ENCODE measurements at places on chromosomes 2 and 18.

- DNase-seq, result no peak
Measured at GRCh38 chr2:10830203-10830602, 17.6 kb upstream of the PDIA6 start.

GRCh38 chr2:53744395-53745065 lies 23.1 kb upstream of the CHAC2 start:
- DNase-seq, result no peak

DNA sequence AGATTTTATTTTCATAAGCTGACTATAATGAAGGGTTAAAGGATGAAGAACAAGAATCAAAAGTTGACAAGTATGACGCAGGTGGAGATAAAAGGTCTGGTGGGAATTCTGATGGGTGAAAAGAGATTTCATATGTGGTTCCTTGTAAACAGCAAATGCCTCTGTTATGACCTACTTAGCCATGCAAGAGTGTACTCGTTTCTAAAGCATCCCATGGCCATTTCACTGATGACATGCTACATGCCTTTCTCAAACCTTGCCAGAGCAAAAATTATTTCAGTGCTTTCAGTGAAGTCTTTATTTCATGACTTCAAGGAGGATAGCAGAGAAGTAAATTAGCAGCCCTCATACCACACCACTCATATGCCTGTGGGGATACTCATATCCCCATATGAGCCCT lies 71.7 kb downstream of the FEZ2 start:
- DNase-seq, result no peak

- peak; percentile 2 for DNase-seq
Measured at GRCh38 chr2:173881886-173882285, 83.3 kb downstream of the SP3 start.

DNA sequence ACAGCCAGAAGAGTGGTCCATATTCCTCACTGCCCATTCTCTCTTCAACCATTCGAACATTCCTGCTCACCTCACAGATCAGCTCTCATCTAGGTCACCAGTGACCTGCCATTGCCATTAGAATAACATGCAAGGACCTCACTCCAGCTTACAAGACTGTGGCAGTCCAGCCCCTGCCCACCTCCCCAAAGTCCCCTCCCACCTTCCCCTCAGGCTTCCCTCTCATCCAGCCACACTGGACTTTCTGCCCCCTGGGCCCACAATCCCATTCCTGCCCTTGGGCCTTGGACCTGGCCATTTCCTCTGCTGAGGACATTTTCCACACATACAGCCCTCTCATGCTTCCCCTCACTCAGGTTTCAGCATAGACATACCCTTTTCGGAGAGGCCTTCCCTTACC lies 5.2 kb upstream of the TMEM177 start:
- DNase-seq, result no peak

DNA sequence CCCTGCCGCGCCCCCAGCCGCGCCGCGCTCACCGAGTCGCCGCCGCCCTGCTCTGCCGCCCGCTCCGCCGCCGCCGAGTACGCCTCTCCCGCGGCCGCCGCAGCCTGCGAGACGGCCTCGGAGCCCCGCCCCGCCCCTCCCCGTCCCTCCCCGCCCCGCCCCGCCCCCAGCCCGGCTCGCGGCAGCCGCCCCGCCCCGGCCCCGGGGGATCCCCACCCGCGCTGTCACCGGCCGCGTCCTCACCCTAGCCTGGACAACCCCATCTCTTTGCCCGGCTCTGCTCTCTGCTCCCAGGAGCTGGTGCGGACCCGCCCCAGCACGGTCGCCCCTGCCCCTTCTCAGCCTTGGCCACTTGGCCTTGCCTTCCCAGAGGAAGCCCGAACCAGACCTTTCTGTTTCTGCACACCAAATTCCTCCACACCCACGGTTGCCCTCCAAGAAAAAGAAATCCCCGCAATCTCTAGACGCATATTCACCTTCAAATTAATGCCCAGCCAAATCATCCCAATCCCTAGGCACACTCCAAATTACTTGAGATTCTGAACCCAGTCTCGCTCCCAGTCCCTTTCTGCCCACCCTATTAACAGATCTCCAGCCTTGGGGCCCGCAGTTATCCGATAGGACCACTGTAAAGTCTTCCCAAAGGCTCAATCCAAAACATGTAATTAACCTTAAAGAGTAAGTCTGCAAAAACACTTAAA lies at the start of gene CYRIA:
Gene CYRIA (minus strand): TSS at position 87 of the 701 bp plus-strand sequence. CDS start 77,715 bp downstream, outside the sequence.
- peak; percentile 64 for DNase-seq

DNA sequence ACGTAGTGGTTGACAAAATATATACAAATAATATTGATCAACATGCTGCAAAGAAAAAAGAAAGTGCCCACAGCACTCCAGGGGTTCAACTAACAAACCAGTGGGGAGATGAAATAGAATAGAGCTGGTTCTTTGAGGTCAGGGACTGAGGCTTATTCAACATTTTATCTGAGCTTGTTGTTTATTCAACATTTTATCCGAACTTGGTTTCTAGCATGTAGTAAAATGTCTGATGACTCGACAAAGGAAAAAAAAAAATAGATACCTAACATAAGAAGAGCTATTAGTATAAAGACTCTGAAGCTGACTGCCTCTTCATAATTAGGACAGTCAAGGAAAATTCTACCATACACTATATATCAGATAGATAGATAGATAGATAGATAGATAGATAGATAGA lies 440.9 kb downstream of the NRXN1 start:
- DNase-seq, result no peak

DNA sequence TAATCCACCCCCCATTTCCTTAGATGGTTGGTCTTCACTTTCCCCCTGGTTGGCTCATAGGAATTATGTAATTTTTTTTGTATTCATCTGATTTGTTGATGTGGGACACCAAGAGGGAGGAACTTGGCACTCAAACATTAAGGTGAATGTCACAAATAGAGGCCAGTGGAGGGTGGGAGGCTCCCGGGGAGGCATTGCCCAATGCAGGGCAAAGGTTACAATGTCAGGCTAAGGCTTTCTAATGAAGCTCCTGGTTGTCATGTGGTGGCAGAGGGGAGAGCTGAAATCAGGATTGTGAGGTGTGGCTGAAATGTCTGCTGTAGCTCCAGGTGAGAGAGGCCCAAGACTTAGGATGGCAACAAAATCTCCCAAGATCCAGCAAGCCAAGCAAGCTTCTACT lies 42.7 kb downstream of the MPHOSPH10 start:
- DNase-seq, result no peak

DNA sequence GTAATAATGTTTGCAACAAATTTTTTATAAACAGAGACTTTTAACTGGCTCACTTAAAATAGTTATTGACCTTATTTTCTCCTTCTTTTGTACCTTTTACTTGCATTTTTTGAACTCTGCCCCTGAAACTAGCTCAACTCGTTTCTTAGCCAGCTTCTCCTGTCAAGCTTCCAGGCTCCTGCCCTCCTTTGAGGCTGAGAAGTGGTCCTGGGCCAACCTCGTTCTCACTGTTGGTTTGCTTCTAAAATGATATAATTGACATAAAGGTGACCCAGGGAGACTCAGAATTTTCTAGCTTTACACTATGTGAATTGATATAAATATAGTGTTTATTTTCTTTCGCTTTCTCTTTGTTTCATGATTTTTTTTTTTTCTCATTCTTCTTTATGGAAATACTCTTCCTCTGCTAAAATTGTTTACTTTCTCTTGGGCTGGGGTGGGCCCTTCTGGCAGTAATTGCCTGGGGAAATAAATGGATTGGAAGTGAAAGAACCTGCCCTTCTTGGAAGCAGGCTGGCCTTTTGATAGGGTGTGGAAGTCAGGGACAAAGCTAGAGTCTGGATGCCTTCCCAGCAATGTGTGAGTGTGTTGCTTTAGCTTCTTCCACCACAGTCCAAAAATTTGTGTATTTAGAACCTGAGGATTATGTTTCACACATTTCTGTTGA lies 30.7 kb downstream of the GPD2 start:
- DNase-seq, result peak; percentile 13

DNA sequence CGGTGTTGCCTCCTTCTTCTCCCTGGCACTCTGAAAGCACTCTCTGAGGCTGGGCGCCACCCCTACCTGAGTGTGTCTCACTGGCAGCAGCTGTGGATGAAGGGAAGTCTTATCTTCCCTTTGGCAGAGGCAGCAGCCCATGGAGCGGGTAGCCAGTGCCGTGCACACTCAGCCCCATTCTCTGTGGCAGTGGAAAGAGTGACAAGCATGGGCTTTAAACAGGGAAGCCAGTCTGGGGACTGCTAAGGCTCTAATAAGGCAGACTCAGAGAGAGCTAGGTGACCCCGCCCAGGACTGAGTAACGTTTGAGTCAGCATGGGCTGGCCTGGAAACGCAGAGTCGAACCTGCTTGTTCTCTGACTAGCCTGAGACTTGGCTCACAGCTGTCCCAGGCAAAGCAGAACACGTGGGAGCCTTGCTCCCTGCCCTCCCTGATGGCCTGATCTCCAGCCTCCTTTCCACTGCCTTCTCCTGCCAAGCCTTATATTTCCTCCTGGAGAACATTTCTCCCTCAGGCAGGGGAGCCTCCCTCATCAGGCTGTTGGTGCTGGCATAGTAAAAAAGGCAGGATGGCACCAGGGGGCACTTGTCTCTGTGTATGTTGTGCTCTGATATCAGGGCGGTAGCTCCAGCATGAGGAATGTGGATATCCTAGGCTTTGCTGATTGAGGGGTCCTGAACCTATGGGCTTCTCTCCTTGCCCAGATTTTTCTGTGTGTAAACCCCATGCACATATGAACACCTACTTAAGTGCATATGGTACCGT lies 93.9 kb upstream of the LGALSL start:
- no peak for DNase-seq

DNA sequence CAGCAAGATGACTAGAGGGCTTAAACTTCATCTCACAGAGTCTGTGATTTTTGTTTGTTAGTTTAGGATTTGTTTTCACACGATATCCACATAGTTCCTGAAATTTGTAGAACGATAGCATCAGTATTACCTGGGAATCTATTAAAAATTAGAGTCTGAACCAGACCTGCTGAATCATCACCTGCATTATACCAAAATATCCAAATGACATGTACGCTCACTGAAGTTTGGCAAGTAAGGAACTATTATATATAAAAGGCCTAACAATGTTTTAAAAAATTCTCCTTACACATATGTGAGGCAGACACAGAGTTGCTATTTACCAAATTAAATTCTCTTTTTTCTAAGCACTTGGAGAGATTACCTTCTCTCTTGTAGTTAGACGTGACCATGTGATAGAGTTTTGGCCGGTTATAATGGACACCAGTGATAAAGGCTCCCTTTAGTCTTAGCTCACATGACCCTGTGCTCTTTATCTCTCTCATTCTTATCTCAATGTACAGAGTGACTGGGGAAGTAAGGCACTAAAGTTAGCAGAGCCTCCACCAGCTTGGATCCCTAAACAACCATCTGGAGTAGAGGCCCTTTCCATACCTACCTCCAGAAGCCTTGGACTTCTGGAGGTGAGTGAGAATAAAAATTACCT lies 363.1 kb downstream of the DSC3 start:
- no peak for DNase-seq

- no peak for DNase-seq
Measured at GRCh38 chr2:233247744-233248143, 3.7 kb upstream of the ATG16L1 start.

DNA sequence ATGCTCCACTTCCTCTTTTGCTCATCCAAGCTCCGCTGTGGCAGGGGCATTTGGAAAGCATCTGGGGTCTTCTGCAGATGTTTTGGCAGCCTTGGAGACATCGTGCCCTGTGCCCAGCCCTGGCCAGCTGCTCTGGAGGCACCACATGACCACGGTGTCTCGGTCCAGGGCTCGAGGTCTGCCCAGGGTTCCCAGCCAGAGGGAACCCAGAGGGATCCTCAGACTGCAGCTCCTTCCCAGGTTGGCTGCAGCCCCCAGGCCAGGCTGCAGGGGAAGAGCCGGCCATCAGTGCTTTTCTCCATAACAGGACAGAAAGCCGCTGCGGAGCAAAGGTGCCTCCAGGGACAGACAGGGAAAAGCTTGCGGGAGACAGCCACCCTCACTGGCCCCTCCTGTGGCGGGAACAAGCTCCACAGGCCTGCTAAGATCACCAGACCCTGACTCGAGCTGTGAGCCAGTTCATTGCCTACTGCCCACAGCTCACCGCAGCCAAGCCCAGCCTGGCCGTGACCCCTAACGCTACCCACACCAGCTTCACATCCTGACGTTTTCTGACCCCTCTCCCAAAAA lies 74.7 kb downstream of the SMAD7 start:
- peak; percentile 20 for DNase-seq

DNA sequence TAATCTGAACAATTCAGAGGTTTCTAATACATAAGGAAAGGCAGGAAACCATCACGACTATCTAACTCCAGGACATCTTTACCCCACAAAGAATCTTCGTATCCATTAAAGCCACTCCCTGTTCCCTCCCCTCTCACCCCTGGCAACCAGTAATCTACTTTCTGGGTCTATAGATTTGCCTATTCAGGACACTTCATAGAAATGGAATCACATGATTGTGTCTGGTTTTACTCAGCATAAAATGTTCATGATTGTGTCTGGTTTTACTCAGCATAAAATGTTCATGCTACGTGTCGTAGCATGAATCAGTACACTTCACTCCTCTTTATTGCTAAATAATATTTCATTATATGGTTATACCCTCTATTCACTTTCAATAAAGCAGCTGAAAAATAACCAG lies 11.6 kb downstream of the FECH start:
- DNase-seq, result no peak

GRCh38 chr2:100166701-100167100 lies 24.3 kb upstream of the AFF3 start:
- no peak for DNase-seq

- peak; percentile 27 for DNase-seq
Measured at GRCh38 chr2:11446733-11447248, 19.2 kb downstream of the E2F6 start.

GRCh38 chr18:50203801-50204604 lies 9.1 kb upstream of the MYO5B start:
- peak; percentile 72 for DNase-seq

Data from NCI-H146 (cell line).